ENCODE measurements at places on chromosomes 4 and X.
A peak's percentile ranks its signal among the peaks of the same experiment; 100 is the strongest.

- no peak for DNase-seq
Observed at GRCh38 chr4:53786632-53787031, 195.3 kb upstream of the LNX1 start.

DNA sequence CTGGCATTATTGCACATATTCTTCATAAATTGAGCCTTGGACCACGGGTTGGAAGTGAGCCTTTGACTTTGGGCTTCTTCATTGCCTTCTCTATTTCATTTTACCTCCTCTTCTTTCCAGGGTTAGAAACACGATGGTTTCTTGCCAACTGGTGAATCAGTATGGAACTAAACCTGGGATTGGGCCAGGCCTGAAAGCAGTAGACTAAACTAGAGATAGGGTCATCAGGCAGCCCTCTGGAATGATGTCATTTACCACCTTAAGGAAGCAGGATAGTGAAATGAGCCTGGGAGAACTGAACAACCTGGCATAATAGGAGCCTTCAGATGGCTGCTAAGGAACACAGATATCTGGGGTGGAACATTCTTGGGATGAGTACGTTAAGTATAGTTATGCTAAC, 67.5 kb upstream of the ATP8A1 start:
- DNase-seq = no peak

DNA sequence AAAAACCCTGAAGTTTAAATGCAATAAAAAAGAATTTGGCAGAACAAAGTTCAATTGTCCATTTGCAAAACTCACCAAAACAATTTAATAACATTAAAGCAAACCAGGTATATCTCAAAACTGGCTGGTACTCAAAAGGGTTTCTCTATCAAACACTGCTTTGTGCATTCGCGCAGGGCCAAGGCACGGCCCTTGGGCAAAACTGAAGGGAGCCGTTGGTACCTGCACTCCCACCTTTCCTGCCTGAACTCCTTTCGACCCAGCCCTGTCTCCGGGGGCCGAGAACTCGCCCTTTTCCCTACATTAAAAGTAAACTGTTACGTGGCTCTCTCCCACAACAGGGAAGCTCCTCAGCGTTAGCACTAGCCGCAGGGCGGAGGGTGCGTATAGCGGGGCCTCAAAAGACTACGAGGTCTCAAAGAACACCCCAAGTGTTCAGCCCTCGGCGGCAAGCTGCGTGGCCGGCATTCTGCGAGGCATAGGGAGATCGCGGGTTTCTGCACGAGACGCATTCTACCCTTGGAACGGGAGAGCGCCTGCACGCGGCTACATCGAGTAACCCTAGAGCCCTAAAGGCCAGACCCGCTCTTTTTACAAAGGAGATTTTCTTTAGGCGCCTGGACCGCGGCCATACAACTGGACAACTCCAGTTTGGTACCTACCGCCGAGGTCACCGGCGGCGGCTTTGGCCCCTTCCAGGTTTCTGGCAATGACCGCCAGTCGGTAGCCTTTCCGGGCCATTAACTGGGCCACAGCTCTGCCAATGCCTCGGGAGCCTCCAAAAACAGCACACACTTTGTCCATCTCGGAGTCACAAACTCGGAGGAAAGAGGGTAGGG, 550 bp downstream of the CBR4 start:
- peak; percentile 47 for DNase-seq

- peak; percentile 49 for DNase-seq
Observed at GRCh38 chr4:174120446-174121295, 162.8 kb downstream of the FBXO8 start.

GRCh38 chrX:151759041-151759708, 24.6 kb downstream of the CNGA2 start:
- no peak for DNase-seq

- DNase-seq = no peak
Observed at GRCh38 chr4:176187624-176188023, 7.8 kb downstream of the SPATA4 start.

DNA sequence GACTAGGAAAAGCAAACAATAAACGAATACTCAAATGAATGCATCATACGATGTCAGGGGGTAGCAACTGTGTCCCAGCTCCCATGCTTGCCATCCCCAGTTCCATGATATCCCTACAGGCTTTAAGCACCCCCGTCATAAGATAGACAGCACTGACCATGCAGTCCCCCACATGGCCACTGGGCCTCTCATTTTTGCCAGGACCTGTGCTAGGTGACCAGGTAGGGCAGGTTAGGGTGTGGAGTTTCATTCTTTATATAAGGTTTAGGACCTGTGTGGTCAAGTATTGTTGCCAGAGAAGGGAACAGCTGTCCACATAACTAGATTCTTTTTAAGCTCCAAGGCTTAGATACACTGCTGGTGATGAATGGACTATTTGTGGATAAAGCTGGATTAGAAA, 9.7 kb downstream of the PPEF2 start:
- DNase-seq = no peak

DNA sequence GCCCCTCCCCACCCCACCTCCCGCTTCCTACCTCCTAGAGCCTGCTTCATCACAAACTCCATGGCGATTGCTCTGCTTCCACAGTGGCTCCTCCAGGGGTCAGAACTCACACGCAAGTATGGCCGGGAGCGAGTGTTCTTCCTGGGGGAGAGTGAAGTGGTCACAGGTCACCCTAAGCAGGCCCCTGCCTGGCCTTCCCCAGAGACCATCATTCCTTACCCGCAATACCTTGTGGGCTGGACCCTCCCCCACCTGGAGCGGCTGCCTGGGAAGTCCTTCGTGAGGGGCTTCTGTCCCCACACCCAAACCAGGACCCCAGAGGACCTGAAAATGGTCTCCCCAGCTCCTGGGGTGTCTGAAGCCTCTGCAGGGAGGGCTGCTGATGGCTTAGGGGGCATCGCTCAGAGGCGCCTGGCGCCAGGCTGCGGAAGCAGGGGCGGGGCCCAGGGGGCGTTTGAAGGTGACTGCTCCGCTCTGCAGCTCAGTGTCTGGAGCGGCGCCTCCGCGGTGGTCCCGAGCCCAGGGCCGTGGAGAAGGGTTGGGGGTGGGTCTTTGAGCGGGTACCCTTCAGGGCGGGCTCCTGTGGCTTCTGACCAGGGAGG, 1.4 kb downstream of the CPLX1 start:
- DNase-seq = peak; percentile 13

- no peak for DNase-seq
Observed at GRCh38 chr4:1359144-1359501, 12.1 kb downstream of the UVSSA start.

DNA sequence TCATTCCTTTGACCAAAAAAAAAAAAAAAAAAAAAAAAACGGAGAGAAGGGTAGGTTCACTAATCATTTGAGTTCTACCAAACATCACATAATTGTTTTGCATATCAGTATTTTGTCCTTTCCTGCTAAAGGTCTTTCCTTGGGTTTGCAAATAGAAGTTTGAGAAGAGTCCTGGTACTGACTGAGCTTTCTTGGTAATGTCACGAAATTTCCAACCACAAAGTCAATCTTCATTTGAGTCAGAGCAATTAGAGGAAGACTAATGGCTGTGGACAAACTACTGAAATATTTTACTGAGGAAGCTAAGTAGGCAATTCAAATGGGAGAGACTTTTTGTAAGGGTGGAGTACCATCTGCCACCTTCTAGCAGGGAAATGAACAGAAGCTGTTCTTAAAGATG, 21.7 kb upstream of the CD40LG start:
- no peak for DNase-seq

DNA sequence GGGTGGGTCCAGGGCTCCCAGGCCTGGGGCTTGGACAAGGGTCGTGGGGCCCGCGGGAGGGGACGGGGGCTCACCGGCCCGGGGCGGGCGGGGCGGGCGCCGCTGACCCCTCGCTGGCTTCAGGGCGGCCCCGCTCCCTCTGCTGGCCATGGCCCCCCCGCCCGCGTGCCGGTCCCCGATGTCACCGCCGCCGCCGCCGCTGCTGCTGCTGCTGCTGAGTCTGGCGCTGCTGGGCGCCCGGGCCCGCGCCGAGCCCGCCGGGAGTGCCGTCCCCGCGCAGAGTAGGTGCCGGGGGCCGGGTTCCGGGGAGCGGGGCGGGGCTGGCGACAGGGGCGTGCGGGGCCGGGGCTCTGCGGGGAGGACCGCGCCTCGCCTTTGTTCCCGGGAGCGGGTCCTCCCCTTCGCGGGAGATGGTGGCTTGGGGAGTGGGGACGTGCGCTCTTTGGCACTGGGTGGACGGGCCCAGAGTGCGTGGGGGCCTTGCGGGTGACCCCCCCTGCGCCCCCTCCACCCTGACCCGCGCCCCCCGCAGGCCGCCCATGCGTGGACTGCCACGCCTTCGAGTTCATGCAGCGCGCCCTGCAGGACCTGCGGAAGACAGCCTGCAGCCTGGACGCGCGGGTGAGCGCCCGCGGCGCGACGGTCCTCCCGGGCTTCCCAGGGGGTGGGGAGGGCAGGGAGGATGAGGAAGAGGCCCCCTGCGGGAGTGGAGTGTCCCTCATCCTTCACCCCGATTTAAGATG, 16.8 kb upstream of the NAT8L start:
- DNase-seq = no peak

GRCh38 chr4:45241976-45242375, 515.6 kb upstream of the GNPDA2 start:
- no peak for DNase-seq

- DNase-seq = no peak
Observed at GRCh38 chr4:150090836-150091235, 12.6 kb downstream of the DCLK2 start.

DNA sequence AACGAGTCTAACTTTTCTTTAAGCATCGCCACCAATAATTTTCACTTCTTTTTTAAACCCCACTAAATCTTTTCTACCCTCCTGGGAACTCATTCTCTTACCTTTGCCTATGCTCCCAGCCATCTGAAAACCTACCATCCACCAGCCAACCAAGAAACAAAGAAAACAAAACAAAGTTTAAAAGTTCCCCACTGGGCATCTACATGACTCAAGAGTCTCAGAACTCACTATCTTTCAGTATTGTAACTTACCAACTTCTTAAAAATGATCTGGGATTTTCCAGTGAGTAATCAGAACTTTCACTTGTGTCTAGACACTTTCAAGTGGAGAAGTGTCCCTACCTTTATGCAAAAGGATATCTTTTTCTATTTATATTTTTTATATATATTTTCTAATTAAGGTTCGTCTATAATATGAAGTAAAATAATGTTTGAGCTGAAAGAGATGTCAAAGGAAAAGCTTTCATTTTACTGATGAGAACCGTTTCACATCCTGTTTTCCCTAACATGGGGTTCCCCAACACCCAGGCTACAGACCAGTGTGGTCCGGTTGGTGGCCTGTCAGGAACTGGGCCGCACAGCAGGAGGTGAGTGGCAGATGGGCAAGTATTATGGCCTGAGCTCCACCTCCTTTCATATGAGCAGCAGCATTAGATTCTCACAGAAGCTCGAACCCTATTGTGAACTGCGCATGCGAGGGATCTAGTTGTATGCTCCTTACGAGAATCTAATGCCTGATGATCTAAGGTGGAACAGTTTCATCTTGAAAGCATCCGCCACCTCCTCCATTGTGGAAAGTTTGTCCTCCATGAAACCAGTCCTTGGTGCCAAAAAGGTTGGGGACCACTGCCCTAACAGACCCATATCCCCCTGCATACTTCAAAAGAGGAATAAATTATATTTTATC, 9.8 kb upstream of the TIGD2 start:
- no peak for DNase-seq

DNA sequence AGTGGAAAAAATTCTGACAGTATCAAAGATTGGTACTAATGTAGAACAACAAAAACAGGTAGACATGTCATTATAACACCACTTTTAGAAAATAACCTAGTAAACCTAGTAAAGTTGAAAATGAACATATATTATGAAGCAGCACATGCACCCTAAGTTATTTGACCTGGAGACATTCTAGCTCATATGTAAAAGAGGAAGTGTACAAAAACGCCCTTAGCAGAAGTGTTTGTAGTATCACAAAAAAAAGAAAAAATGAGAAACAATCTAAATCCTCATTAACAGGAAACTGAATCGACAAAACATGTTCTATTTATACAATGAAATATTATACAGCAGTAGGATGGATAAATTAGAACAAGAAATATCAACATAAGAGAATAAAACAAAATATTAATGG, 318.9 kb upstream of the PPP1R2C start:
- no peak for DNase-seq

GRCh38 chr4:14867847-14868246, 134.4 kb upstream of the CPEB2 start:
- no peak for DNase-seq

DNA sequence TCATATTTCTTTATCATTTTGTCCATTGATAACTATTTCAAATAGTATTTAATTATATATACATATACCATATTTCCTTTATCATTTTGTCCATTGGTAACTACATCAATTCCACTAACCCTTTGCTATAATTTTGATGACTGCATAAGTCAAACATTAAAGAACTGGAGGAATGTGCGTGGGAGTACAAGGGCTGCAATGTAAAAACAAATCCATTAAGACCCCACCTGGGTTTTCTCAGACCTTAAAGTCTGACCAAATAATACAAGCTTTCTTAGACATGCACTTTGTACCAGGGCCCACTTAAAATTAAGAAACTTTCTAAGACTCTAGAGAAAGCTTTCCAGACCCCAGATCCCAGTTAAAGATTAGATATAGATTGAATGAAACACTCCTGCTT, 1622.4 kb upstream of the PCDH10 start:
- no peak for DNase-seq

GRCh38 chr4:77797239-77797638, 21.9 kb downstream of the CNOT6L start:
- DNase-seq = no peak

- DNase-seq = no peak
Observed at GRCh38 chr4:40856840-40857362, 107.1 kb downstream of the NSUN7 start.

DNA sequence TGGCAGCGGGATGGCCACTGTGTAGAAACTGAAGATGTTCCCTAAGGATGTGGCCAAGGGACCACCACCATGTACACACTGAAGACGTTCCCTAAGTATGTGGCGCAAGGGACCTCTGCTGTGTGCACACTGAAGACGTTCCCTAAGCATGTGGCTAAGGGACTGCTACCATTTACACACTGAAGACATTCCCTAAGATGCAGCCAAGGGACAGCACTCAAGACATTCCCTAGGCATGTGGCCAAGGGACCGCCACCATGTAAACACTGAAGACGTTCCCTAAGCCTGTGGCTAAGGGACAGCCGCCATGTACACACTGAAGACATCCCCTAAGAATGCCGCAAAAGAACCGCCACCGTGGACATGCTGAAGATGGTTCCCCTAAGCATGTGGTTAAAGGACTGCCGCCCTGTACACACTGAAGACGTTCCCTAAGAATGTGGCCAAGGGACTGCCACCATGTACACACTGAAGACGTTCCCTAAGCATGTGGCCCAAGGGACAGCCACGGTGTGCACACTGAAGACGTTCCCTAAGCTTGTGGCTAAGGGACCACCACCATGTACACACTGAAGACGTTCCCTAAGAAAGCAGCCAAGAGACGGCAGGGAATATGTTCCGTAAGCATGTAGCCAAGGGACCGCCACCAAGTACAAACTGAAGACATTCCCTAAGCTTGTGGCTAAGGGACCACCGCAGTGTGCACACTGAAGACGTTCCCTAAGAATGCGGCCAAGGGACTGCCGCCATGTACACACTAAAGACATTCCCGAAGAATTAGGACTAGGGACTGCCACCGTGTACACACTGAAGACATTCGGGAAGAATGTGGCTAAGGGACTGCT, 43.3 kb downstream of the DHRSX start:
- no peak for DNase-seq

Measured in SW 1271 (cell line).